DMS153 (cell line): ENCODE measurements at places on chromosomes 2 and 18.

DNA sequence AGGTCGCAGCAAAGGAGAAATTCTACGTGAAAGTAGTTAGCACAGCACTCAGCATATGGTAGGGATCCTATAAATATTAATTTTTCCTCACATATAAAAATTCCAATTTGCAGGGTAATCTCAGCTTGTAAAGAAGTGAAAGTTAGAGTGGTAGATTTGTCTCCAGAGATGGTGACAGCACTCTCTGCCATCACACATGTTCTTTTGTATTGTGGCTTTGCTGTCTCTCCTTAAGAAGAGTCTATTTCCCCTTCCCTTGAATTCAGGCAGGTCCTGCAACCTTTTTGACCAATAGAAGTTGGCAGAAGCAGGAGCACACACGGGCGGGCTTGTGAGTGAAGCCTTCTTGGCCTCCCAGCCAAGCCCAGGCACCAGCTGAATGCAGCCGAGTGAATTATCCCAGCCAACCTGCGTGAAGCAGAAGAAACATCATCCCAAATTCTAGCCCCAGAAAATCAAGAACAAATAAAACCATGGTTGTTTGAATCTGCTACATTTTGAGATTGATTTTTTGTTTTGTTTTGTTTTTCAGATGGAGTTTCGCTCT is 107.8 kb upstream of the COPS8 start:
- no peak for DNase-seq

GRCh38 chr18:54250846-54251261 is 18.5 kb upstream of the POLI start:
- DNase-seq: no peak

- DNase-seq: no peak
Measured at GRCh38 chr2:144328938-144329337, 191.0 kb downstream of the ZEB2 start.

GRCh38 chr2:23483791-23484190 is 98.8 kb downstream of the KLHL29 start:
- no peak for DNase-seq

DNA sequence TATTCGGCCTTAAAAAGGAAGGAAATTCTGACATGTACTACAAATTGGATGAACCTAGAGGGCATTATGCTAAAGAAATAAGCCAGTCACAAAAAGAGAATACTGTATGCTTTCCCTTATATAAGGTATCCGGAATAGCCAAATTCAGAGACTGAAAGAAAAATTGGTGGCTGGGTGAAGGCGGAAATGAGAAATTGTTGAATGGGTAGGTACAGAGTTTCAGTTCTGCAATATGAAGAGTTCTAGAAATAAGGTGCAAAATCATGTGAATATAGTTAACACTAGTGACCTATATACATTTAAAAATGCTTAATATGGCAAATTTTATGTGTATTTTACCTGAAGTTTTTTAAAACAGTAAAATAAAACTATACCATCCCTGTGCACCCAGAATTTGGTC is 43.1 kb downstream of the RMP24 start:
- no peak for DNase-seq

DNA sequence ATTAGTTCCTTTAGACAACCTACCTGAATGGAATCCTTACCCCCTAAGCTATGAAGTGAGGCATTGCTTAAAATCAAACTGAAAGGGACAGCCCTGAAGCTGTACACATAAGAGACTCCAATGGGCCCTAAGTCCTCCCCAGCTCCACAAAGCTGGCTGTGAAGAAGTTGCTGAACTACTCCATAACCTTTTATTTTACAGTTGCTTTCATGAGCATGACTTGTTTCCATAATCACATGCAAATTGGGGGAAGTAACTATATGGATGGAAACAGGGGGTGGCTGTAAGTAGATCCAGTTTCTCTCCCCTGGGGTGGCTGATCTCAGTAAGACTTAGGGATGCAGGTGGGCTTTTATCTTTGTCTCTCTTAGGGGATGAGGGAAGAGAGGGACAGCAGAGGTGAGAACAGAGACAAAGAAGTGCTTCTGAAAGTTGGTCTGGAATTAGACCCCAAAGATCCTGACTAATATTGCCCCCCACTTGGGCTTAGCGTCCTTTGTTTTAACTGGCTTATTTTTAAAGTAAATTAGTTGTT is 5.5 kb downstream of the FZD5 start:
- no peak for DNase-seq

GRCh38 chr2:158955842-158956365 is 12.5 kb upstream of the TANC1 start:
- DNase-seq: no peak

DNA sequence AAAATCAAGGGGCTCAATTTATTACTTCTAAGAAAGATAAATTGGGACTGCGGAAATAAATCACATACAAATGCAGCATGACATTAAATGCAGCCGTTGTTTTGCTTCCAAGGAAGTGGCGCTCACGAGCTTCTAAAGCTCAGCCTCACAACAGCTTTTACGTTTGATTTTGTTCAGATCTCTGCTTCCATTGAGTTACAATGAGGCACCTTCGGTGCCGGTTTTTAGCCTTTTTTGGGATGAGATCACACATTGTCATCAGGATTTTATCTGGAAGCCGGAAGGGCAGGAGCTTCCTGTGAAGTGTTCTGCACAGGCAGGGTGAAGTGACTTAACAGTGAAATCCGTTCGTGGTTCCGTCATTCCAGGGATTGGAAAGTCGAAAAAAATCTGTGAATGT is 209.8 kb downstream of the DCDC2C start:
- no peak for DNase-seq

GRCh38 chr2:234289834-234290590 is 206.9 kb downstream of the ARL4C start:
- DNase-seq: no peak
